A172 (cell line): ENCODE measurements at places on chromosomes 4 and X. TPM values are rescaled to one million over a fixed set of nuclear protein-coding genes. Genes with fewer than 3 reads are reported as not detected.

Gene BTC
- total RNA-seq: 0.03 and 0.14 TPM in 2 replicates

Gene FAM47C
- total RNA-seq: not detected in 2 replicates

Gene GAGE2A
- 2.9 and 16.7 TPM in 2 replicates for total RNA-seq

DNA sequence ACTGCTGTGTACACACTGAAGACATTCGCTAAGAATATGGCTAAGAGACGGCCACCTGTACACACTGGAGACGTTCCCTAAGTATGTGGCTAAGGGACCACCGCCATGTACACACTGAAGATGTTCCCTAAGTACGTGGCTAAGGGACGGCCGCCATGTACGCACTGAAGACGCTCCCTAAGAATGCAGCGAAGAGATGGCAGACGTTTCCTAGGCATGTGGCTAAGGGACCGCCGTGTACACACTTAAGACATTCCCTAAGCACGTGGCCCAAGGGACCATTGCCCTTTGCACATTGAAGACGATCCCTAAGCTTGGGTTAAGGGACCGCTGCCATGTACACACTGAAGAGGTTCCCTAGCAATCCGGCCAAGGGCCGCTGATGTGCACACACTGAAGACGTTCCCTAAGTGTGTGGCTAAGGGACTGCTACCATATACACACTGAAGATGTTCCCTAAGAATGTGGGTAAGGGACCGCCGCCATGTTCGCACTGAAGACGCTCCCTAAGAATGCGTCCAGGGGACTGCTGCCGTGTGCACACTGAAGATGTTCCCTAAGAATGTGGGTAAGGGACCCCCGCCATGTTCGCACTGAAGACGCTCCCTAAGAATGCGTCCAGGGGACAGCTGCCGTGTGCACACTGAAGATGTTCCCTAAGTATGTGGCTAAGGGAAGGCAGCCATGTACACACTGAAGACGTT, 36.7 kb downstream of the DHRSX start:
- DNase-seq: no peak

Gene PAGE2B
- not detected in 2 replicates for total RNA-seq

GRCh38 chr4:184951668-184952160, 66.6 kb upstream of the HELT start:
- no peak for DNase-seq
